ENCODE measurements at places on chromosomes 12 and 14. TPM values are rescaled to one million over a fixed set of nuclear protein-coding genes. Genes with fewer than 3 reads are reported as not detected.

Gene CLEC7A
- polyA plus RNA-seq = 0.92 TPM

Gene ART4
- 0.63 TPM for polyA plus RNA-seq

Gene NEUROD4
- polyA plus RNA-seq = not detected

Gene PPM1H
- 3.6 TPM for polyA plus RNA-seq

Gene BHLHE41
- 12.1 TPM for polyA plus RNA-seq
